Chondrocyte (in vitro differentiated cells): ENCODE measurements at places on chromosomes 4 and X.

- peaks cover 5% of the 10 kb centered on the region for H3K27me3 ChIP-seq
- H3K4me1 ChIP-seq, result no peaks in the 10 kb centered on the region
- H3K4me3 ChIP-seq, result no peak overlapping the region
- H3K27ac ChIP-seq, result no peak overlapping the region
- no peak for DNase-seq
- no peaks in the 10 kb centered on the region for H3K36me3 ChIP-seq
Observed at GRCh38 chrX:18203631-18204030, 17.1 kb downstream of the BEND2 start.

GRCh38 chr4:52932591-52933470 is 70.7 kb downstream of the RASL11B start:
- no peak overlapping the region for H3K27ac ChIP-seq
- no peak for DNase-seq
- peaks cover 11% of the 10 kb centered on the region for H3K4me1 ChIP-seq
- H3K27me3 ChIP-seq, result no peaks in the 10 kb centered on the region
- no peak overlapping the region for H3K4me3 ChIP-seq
- peaks cover 5% of the 10 kb centered on the region for H3K36me3 ChIP-seq

DNA sequence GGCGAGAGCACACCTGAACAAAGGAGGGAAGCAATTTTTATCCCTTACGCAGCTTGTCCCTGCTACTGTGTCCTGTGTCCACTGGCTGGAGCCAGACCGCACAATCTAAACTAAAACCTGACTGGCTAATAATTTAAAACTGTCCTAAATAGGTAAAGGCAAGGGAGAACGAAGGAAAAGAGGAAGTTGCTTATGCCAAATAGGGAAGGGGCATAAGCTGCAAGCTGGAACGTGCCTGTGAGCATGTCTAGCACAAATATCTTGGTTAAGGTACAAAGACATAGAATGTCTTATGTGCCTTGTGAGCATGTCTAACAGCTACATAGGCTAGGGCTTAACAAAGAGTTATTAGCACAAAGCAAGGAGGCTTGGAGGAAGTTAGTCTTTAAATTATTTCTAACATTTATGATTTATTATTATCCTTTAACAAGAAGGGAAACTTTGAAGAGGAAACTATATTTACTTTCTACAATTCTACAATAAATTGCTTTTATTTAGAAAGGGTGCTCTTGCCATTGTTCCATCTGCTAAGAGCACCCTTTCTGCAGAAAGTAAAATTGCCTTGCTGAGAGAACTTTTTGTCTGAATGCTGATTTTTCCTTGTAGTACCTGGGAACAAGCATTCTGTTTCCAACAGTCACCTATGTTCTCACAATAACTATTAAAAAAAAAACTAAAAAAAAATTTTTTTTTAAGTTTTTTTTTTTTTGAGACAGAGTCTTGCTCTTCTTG is 80.6 kb upstream of the CBR4 start:
- peaks cover 5% of the 10 kb centered on the region for H3K4me1 ChIP-seq
- H3K4me3 ChIP-seq, result no peak overlapping the region
- H3K27ac ChIP-seq, result no peak overlapping the region
- H3K36me3 ChIP-seq, result peaks cover 12% of the 10 kb centered on the region
- DNase-seq, result no peak
- no peaks in the 10 kb centered on the region for H3K27me3 ChIP-seq

DNA sequence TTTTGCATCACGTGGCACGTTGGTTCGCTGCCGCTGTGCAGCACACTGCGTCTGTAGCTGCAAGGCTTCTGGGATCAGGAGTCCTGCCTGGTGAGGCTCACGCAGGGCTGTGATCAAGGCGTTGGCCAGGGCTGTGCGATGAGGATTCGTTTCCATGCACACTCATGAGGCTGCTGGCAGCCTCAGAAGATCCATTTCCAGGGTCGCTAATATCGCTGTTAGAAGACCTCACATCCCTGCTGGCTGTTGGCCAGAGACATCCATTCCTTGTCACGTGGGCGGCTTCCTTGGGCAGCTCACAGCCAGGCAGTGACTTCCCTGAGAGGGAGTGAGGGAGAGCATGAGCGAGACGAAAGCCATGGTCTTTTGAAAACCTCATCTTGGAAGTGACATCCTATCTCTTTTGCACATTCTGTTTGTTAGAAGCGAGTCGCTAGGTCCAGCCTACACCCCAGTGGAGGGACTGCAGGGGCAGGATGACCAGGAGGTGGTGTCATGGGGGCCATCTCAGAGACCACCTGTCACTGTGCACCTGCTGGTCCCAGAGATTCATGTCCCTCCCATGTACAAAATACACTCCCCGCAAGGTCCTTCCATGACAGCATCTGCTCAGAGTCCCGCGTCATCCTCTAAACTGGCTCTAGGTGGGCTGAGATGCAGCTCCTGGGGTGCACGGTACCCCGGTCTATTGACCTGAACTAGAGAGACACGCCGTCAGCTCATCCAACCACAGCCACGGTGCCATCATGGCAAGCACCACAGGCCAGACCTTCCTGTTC is 12.2 kb downstream of the RGS12 start:
- H3K36me3 ChIP-seq, result no peaks in the 10 kb centered on the region
- no peaks in the 10 kb centered on the region for H3K27me3 ChIP-seq
- peaks cover 30% of the 10 kb centered on the region for H3K4me1 ChIP-seq
- DNase-seq, result peak; percentile 42

- no peak for DNase-seq
- peaks cover 12% of the 10 kb centered on the region for H3K4me1 ChIP-seq
- no peaks in the 10 kb centered on the region for H3K27me3 ChIP-seq
- no peak overlapping the region for H3K4me3 ChIP-seq
- no peak overlapping the region for H3K27ac ChIP-seq
Observed at GRCh38 chrX:14616836-14617235, 87.5 kb downstream of the GLRA2 start.

GRCh38 chrX:40086569-40087335 is 11.0 kb downstream of the BCOR start:
- peaks cover 53% of the 10 kb centered on the region for H3K4me1 ChIP-seq
- H3K36me3 ChIP-seq, result no peaks in the 10 kb centered on the region
- no peaks in the 10 kb centered on the region for H3K27me3 ChIP-seq
- DNase-seq, result peak; percentile 50
- H3K4me3 ChIP-seq, result no peak overlapping the region

DNA sequence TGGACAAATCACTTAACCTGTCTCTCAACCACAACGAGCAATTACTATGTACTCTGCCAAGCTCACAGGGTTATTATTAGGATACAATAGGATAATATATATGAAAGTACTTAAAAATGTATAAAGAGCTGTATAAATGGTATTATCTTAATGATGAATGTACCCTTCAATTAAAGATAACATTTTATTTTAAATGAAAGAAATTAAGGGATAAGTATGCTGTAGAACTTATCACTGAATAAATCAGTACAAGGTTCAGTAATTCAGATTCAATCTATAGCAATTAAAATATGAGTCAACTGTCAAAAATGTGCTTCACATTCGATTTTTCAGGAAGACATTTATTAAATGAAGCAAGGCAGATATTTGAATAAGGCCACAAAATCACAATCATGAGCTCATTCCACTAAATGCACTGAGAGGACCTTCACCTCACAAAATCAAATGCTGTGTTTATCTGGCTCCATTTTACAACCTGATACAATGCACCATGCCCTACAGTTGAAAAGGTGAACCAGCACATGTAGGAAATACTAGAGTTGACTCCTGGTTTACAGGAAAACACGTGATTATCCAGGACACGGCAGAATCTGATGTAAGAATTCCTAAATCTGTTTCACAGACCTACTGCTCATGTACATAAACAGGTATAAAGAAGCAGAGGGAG is 4.4 kb downstream of the LRCH2 start:
- no peaks in the 10 kb centered on the region for H3K36me3 ChIP-seq
- H3K27me3 ChIP-seq, result no peaks in the 10 kb centered on the region
- H3K4me1 ChIP-seq, result peaks cover 23% of the 10 kb centered on the region
- DNase-seq, result no peak

- H3K36me3 ChIP-seq, result no peaks in the 10 kb centered on the region
- no peak overlapping the region for H3K27ac ChIP-seq
- no peak for DNase-seq
- no peaks in the 10 kb centered on the region for H3K27me3 ChIP-seq
- H3K4me3 ChIP-seq, result no peak overlapping the region
Observed at GRCh38 chr4:59455751-59456150, 1744.4 kb upstream of the ADGRL3 start.

- peaks cover 4% of the 10 kb centered on the region for H3K4me1 ChIP-seq
- H3K27me3 ChIP-seq, result no peaks in the 10 kb centered on the region
- no peak overlapping the region for H3K27ac ChIP-seq
- no peaks in the 10 kb centered on the region for H3K36me3 ChIP-seq
- no peak overlapping the region for H3K4me3 ChIP-seq
Observed at GRCh38 chrX:84487365-84488353, 14.6 kb downstream of the HDX start.

DNA sequence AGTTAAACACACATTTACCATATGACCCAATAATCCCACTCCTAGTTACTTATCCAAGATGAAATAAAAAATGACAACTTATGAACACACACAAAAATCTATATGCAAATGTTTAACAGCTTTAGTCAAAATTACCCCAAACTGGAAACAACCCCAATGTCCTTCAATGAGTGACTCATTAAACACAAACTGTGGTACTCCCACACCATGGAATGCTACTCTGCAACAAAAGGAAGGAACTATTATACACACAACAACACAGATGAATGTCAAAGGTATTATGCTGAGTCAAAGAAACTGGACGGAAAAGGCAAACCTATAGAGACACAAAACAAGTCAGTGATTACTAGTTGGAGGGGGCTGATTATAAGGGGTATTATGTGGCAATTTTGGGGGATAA is 40.5 kb downstream of the MED14 start:
- no peaks in the 10 kb centered on the region for H3K27me3 ChIP-seq
- H3K36me3 ChIP-seq, result peaks cover 18% of the 10 kb centered on the region
- DNase-seq, result no peak
- no peak overlapping the region for H3K4me3 ChIP-seq
- no peak overlapping the region for H3K27ac ChIP-seq

DNA sequence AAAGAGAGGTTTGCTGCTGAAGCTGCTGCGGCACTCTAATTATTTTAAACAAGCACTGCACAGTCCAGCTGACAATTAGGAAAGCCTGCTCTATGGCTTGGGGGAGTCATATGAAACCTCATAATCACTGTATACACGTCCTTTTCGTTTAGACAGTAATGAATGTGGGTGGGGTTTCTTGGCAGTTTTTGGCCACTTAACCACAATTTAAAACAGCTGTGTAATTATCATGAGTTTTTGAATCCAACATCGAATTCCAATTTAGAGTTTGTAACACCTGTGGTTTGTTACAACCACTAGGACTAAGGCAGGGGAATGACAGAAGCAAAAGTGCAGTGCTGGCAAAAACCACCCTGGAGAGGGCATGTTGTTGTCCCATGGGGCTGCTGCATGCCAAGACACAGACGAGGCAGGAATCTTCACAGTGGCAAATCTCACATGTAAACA is 99.5 kb downstream of the CXXC4 start:
- no peaks in the 10 kb centered on the region for H3K36me3 ChIP-seq
- H3K27me3 ChIP-seq, result peaks cover 2% of the 10 kb centered on the region
- H3K4me1 ChIP-seq, result peaks cover 22% of the 10 kb centered on the region
- no peak overlapping the region for H3K4me3 ChIP-seq
- no peak for DNase-seq
- H3K27ac ChIP-seq, result no peak overlapping the region
